SHP77 treated with DMSO at 0.1 percent for 48 hours (cell line): ENCODE measurements at places on chromosomes 16 and 17.

GRCh38 chr16:11140466-11140865, 115.5 kb downstream of the SOCS1 start:
- DNase-seq: no peak

- DNase-seq: no peak
These were observed 41.3 kb downstream of the UBN1 start for GRCh38 chr16:4888428-4889135.

GRCh38 chr16:7342598-7342997, 10.0 kb downstream of the RBFOX1 start:
- DNase-seq: no peak

DNA sequence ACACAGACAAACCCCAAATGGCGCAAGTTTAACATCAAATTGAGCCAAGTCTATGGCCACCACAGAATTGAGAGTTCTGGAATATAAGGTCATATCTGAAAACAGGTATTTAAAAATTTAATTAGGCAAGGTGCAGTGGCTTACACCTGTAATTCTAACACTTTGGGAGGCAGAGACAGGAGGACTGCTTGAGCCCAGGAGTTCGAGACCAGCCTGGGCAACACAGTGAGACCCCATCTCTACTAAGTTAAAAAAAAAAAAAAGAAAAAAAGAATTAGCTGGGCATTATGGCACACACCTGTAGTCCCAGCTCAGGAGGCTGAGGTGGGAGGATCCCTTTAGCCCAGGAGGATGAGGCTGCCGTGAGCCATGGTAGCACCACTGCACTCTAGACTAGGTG, 19.1 kb downstream of the NFE2L1 start:
- no peak for DNase-seq

- DNase-seq: no peak
These were observed 27.2 kb downstream of the ZNF423 start for GRCh38 chr16:49828533-49829267.

- DNase-seq: no peak
These were observed 473 bp downstream of the FTO start for GRCh38 chr16:53704445-53704813.
